ENCODE measurements at places on chromosomes 11 and 22. TPM values are rescaled to one million over a fixed set of nuclear protein-coding genes. Genes with fewer than 3 reads are reported as not detected.
A peak's percentile ranks its signal among the peaks of the same experiment; 100 is the strongest.

- DNase-seq = no peak
Measured at GRCh38 chr11:126400479-126400878, 45.0 kb downstream of the ST3GAL4 start.

GRCh38 chr11:2142300-2142759 lies 3.1 kb upstream of the IGF2 start:
- DNase-seq = no peak

DNA sequence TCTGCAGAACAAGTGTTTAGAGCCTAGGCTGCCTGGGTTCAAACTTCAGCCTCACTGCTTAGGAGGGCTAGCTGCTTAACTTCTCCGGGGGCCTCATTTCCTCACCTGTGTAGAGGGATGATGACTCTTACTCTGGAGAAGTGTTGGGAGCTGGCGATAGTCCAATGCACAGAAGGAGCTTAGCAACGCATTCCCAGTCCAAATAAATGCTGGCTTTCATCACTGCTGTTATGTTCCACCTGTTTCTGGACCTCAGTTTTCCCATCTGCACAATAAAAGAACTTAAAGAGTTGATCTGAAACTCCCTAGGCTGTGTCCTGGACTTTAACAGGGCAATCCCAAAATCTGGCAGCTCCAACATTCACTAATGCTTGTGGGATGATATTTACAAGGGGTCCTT lies 337.8 kb downstream of the MIAT start:
- no peak for DNase-seq

- no peak for DNase-seq
Measured at GRCh38 chr11:84419616-84420015, 1133.4 kb upstream of the CCDC90B start.

DNA sequence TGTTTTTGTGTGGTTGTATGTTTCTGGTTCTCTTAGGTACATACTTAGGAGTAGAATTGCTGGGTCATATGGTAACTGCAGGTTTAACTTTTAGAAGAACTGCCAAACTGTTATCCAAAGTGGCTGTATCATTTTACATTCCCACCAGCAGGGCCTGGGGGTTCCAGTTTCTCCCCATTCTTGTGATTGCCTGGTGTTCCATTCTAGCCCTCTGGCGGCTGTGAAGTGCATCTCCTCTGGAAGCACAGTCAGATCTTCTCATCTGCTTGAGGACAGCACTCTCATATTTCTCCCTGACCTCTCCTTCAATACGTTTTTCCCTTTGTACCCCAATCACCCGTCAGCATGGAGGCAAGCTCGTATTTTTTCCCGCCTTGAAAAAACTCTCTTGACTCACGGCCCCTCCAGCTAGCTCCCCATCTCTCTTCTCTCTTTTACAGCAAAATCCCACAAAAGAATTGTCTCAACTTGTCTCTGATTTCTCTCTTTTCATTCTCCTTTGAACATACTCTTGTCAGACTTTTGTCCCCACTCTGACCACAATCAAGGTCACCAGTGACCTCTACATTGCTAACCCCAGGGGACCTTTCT lies 56.8 kb upstream of the THY1 start:
- peak; percentile 67 for DNase-seq

DNA sequence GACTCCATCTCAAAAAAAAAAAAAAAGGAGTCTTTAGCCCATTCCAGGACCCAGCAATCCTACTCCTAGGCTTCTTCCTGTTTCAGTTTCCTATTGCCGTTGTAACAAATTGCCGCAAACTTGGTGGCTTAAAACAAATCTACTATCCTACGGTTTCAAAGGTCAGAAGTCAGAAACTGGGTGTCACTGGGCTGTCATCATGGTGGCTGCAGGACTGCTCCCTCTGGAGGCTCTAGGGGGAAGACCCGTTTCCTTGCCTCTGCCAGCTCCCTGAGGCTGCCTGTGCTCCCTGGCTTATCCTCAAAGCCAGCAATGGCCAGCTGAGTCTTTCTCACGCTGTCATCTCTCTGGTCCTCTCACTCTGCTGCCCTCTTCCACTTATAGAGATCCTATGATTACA lies 8.7 kb upstream of the DAGLA start:
- DNase-seq = peak; percentile 51

DNA sequence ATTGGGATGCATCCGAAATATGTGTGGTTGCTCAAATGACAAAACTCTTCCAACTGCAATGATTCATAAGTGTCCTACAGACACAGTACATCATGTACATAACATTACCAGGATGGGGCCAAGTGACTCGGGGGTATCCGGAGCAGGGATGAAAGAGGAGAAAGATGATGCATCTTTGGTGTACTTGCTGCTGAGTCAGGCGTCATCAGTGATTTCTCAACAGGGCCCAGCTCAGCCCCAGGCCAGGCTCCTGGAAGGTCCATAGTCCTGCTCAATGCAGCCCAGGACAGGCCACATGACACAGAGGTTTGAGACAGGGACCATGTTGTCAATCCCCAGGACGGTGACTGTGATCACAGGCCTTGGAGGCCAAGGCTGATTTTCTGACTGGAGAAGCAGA lies 59.3 kb downstream of the GGTLC2 start:
- no peak for DNase-seq

GRCh38 chr11:119363851-119364590 lies 17.5 kb downstream of the USP2 start:
- peak; percentile 30 for DNase-seq

DNA sequence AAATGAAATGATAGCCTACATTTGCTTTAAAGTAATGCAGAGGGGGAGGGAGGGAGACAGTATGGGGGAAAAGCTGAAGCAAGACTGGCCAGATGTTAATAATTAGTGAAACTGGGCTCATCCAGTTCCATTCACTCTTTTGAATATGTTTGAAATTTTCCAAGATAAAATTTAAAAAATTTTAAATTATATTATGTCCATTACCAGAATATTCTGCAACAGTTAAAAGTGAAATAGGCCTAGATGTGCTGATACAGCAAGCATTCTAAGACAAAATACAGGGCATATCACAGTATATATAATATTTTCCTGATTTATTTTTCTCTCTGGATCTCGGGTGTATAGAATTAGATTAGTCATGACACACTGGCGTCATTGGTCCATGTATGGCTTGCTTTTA lies 13.6 kb upstream of the ZNRF3 start:
- no peak for DNase-seq

- no peak for DNase-seq
Measured at GRCh38 chr11:108592591-108593213, 866 bp downstream of the EXPH5 start.

- DNase-seq = no peak
Measured at GRCh38 chr22:29147331-29147899, 58.3 kb upstream of the EMID1 start.

GRCh38 chr11:17238377-17238776 lies 30.6 kb upstream of the PIK3C2A start:
- peak; percentile 58 for DNase-seq

DNA sequence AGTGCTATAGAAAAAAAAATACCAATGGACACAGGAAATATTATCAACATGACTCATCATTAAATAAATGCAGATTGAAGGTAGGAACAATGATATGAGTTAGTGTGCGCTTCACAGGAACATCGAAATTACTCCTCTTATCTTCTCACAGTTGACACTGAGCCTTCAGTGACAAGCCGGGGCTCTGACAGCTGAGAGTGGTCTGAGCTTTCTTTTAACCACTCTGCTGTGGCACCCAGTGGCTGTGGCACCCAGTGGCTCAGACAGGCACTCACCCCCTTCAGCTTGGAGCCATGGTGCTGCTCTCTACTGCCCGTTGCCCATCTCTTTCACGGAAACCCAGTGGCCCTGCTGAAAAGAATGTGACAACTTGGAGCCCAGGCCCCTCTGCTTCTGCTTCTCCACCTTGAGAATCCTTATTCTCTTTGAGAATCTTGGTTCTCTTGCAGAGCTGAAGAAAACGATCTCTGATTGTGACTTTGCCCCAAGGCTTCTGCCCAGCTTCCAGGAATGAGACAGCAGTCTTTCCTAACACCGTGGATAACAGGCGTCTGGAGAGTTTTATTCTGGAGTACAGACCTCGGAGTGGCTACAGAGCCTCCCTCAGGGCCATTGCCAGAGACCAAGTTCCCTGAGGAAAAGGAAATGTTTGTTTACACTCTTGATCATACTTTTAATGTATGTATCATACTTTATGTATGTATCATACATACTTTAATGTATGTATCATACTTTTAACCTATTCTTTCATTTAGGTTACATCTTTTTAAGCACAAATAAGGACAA lies 37.1 kb upstream of the OR8B8 start:
- no peak for DNase-seq

- DNase-seq = no peak
Measured at GRCh38 chr11:126521196-126521595, 165.7 kb downstream of the ST3GAL4 start.

- no peak for DNase-seq
Measured at GRCh38 chr11:66866511-66866986, 9.7 kb downstream of the LRFN4 start.

GRCh38 chr11:76291576-76292526 lies 85.5 kb upstream of the WNT11 start:
- no peak for DNase-seq

DNA sequence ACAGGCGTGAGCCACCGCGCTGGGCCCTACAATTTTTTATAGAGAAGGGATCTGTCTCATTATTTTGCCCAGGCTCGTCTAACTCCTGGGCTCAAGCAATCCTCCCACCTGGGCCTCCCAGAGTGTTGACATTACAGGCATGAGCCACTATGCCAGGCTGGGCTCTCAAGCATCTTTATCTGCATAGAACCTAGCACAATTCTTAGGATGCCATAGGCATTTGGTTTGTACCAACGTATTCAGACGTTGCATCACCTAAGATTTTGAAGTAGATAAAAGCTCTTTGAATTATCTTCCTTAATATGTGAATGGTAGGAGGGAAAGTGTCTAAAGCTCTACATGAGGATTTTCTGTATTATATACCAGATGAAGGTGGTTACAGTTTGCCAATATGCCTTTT lies 30.5 kb downstream of the RTN3 start:
- no peak for DNase-seq

DNA sequence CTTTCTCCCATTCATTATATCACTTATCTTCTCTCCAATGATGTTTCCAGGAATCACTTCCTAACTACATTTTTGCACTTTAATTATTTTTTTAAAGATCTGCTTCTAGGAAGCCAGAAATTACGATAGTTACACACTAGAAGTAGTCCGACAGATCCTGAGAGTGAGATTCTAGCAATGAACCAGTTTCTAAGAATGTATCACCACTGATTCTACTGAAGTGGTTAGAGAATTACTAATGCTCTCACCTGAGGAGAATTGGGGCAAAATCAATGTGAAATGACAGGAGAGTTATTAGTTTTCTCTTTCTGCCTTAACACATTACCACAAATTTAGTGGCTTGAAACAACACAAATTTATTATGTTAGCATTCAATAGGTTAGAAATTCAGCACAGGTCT lies 241.2 kb downstream of the CASP12 start:
- DNase-seq = no peak

GRCh38 chr11:1827931-1828330 lies 6.9 kb upstream of the SYT8 start:
- no peak for DNase-seq

DNA sequence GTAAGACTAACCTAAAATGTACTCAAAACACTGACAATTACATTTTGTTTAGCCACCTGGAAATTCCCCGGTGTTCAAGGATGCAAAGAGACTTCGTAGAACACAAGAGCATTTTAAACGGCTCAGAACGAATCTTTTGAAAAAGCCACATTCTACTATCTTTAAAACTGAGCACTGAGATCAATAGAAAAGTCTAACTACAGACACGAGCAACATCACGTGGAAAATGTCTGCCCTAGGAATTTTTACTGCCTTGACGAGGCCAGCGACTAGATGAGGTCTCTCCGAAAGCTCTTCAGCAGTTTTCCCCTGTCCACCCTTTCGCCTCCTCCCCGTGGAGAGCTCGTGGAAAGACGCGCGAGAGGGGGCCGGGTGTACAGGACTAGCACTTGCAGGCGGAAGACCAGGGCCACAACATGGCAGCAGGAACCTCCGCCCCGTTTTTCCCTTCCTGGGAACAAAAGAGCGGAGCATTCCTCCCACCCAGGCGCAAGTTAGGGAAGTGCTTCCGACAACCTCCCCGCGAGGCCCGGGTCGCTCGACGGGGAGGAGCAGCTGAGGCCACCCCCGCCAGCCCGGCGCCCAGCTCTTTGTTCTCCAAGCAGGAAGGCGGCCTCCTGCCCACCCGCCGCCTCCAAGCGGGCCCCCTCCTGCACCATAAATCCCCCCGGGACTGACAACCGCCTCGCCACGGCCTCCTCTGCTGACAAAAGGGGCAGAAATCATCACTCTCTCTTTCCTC lies 1.1 kb downstream of the EIF4G2 start:
- peak; percentile 47 for DNase-seq

DNA sequence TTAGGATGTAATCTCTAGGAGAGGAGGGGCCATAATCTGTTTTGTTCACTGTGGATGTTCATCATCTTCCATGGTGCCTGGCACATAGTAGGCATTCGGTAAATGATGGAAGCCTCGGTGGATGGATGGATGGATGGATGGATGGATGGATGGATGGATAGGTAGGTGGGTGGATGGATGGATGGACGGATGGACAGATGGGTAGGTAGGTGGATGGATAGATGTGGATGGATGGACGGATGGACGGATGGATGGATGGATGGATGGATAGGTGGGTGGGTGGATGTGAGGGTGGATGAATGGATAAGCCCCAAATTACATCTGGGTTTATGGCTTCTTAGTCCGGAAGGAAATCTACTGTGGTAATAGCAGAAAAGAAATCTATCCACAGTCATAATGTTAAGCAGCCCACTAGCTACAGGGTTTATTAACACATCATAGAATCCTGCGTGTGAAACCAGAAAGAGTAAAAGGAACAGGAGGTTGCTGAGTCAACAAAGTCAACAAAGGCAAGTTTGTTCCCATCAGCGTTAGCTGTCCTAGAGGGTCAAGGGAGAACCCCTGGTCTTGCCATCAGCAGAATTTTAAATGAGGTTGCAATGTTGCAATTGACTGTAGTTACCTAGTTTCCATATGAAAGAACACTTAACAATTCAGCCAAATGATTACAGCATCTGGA lies 82.8 kb downstream of the C11orf91 start:
- peak; percentile 64 for DNase-seq

DNA sequence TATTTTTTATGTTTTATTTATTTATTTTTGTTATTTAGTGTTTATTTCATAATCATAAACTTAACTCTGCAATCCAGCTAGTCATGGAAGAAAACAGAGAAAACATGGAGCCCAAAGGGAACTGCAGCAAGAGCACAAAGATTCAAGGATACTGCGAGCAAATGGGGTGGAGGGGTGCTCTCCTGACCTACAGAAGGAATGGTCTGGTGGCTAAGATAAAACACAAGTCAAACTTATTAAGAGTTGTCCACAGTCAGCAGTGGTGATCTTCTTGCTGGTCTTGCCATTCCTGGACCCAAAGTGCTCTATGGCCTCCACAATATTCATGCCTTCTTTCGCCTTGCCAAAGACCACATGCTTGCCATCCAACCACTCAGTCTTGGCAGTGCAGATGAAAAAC lies 36.7 kb downstream of the STIM1 start:
- no peak for DNase-seq

The OR51E2 gene
- total RNA-seq = not detected

The TRIM48 gene
- 3.0 TPM for total RNA-seq

The GRAP2 gene
- 2.2 TPM for total RNA-seq

The FTH1 gene
- 1,001 TPM for total RNA-seq

The TPBGL gene
- 2.7 TPM for total RNA-seq

The APOBEC3H gene
- not detected for total RNA-seq

The MAML2 gene
- 5.5 TPM for total RNA-seq

The OR5W2 gene
- not detected for total RNA-seq

The MMP10 gene
- total RNA-seq = not detected

The APOL5 gene
- not detected for total RNA-seq

All from SK-MEL-5 (cell line).